M059J (cell line): ENCODE measurements at places on chromosomes 4 and X.

DNA sequence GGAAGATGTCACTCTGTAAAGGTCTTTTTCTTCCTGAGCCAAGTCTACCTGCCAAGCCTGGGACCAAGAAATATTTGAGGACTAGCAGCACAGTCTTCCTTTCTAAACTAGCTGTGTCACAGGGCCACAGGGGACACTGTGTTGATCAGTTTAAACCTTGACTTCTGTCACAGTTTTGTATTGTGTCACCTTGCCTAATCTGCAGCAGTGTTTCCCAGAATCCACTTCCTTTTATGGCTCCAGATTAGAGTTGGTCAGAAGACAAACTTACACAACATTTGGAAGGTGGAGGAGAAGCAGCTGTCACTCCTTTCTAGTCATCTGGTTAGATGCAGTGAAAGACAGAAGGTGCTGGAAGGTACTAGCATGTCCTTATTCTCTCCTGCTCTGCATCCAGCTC lies 143.1 kb upstream of the BCOR start:
- no peak for DNase-seq

- no peak for DNase-seq
Observed at GRCh38 chr4:36692586-36692985, 411.2 kb downstream of the DTHD1 start.

DNA sequence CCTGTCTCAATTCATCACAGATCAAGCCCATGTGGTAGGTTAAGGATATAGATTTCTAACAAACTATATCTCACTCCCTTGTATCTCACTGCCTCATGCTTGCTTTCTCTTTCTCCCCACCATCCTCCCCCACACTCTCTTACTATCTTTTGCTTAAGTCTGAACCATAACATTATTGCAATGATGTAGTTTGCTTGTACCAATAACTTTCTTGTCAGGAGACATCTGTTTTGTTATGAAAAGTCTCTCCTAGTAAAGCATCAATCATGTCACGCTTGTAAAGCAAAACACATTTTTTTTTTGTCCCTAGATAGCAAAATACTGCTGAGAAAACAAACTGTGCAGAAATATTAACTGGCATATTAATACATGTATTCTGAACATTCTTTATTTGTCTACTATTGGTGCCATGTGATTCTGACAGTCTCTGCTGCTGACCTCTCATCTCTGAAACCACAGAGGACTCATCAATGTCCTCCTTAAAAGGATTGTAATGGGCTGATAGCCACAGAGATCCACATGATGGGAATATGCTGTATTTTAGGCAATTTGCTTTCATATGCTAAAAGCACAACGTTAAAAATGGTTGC lies 217.5 kb downstream of the VEGFC start:
- no peak for DNase-seq

DNA sequence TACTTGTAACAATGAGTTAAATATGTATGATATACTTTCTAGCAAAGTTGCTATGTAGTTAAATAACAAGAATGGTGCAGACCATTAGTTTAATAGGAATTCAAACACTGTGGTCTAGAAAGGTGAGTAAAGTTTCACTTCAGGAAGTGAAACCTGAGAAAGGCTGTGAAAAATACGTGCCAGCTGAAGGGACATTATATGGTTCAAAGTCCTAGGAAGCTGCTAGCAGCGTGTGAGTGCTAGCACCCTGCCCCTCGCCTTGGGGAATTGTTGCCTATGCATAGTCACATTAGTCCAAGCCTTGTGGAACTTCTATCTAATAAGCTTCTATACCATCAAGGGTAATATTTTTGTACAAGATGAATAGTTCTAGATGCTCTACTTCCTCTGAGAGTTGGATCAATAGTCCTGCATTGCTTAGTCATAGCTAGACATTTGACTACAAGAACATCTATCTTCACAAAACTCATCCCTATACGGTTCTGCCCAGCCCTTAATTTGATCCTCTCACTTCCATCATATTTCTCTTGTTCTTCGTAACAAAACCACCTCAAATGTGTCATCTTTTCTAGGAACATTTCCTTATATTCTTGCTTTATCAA lies 45.8 kb upstream of the ARSJ start:
- no peak for DNase-seq

DNA sequence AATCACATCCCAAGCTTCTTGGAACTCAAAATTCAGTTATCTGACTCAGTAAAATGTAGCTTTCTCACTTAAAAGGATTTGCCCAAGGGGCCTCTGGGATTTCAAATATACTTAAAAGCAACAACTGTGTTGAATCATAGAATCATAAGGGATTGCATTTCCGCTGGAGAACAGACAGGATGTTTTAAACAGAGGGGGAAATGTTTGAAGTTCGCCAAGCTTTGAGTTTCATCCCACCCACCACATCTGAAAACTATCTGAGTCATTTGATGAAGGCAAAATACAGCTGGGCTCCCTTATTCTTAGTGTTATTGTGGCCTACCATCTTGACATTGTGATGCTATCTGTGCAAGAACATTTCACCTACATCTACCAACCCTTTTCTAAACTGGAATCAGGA lies 73.5 kb downstream of the PPP1R2C start:
- peak; percentile 10 for DNase-seq
